ENCODE measurements at places on chromosomes 1 and 21. TPM values are rescaled to one million over a fixed set of nuclear protein-coding genes. Genes with fewer than 3 reads are reported as not detected.

The NFASC gene
- not detected for total RNA-seq

The CD5L gene
- not detected for total RNA-seq

- no peak for DNase-seq
Observed at GRCh38 chr1:233328142-233328921, 808 bp downstream of the MAP3K21 start.

- no peak for DNase-seq
Observed at GRCh38 chr1:159999204-159999603, 32.6 kb downstream of the PIGM start.

DNA sequence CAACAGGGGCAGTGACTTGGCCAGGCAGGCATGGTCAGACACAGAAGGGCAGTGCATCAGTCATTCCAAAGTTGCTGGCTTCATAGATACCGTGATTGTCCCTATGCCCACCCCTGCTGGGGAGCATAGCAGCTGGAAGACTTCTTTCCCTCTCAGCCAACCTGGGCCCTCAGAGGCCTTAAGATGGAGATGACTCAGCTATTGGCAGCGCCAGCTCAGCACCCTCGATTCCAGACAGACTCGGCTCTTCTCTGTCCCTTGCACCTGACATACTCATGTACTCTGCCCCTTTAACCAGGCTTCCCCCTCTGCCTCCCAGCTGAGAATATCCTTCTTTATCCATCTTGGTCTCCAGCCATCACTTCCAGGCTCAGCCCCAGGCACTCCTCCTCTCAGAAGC lies 16.8 kb downstream of the SLAMF8 start:
- DNase-seq, result no peak

GRCh38 chr1:58307431-58307830 lies 239.1 kb downstream of the OMA1 start:
- DNase-seq, result no peak

DNA sequence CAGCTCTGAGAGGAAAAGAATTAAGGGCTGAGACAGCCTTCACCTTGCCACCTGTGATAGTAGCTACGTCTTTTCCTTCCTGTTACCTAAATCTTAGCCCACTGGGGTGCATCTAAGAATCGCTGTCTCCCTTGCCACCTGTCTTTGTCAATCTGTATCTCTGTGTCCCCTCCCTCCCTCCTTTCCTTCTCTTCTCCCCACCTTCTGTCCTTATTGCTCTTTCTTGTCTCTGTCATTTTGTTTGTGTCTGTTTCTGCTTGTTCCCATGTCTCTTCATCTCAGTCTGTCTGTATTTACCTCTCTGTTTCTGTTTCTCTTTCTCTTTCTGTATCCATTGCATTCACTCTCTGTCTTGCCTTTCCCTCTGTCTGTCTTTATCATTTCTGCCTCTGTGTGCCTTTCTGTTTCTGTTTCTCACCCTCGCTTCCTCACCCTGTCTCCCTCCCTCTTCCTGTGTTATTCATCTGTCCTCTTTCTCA lies 30.2 kb downstream of the SLC22A15 start:
- DNase-seq, result no peak

DNA sequence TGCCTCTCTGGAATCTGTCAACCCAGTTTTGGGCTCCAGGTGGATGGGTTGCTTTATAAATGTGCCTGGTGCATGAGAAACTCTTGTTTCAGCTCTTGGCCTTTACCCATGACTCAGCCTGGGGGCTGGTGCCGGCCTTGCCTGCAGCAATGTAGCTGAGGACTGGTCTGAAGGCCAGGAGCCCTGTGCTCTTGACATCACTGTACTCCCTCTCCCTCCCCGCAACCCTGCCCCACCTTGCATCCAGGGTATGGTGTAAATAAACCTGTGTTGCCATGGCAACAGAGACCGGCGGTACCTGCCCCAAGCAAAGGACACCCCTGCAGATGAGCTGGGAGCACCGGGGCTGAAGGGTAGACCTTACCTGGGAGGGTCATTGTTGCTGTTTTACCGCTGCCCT lies 13.3 kb downstream of the FAM151A start:
- no peak for DNase-seq

GRCh38 chr1:40903106-40903505 lies 40.9 kb upstream of the CITED4 start:
- no peak for DNase-seq
